Suppressor macrophage treated with lipopolysaccharide for 1 hour (primary cell): ENCODE measurements at places on chromosomes 1 and 21.

- DNase-seq, result no peak
Observed at GRCh38 chr1:43861988-43862735, 71.4 kb upstream of the ARTN start.

GRCh38 chr1:44030605-44031251 is 534 bp downstream of the SLC6A9 start:
- DNase-seq, result peak; percentile 32

DNA sequence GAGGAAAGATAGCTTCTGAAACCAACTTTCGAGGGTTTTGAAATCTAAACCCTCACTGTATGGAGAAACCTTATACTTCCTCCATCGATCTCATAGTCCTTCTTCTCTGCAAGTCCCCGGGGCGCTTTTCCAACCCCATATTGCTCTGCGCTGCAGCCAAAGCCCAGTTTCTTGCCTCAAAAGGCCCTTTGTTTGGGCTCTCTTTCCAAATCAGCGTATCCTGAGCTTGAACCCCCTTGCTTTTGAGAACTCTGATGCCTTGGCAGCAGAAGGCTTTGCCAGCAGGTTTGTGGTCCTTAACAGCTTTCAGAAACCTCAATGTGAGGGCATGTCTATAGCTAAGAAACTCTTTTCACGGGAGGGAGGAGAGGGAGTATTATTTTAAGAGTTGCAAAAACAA is 21.6 kb downstream of the PLPP3 start:
- DNase-seq, result no peak

GRCh38 chr1:19007491-19008441 is 51.3 kb upstream of the IFFO2 start:
- DNase-seq, result no peak

- no peak for DNase-seq
Observed at GRCh38 chr1:170910273-170910672, 25.1 kb upstream of the MROH9 start.

- no peak for DNase-seq
Observed at GRCh38 chr1:89487972-89488371, 36.7 kb upstream of the LRRC8B start.

GRCh38 chr1:192951691-192952460 is 107.3 kb downstream of the UCHL5 start:
- DNase-seq, result peak; percentile 95

- peak; percentile 25 for DNase-seq
Observed at GRCh38 chr1:167808104-167808503, 86.3 kb downstream of the MPZL1 start.

DNA sequence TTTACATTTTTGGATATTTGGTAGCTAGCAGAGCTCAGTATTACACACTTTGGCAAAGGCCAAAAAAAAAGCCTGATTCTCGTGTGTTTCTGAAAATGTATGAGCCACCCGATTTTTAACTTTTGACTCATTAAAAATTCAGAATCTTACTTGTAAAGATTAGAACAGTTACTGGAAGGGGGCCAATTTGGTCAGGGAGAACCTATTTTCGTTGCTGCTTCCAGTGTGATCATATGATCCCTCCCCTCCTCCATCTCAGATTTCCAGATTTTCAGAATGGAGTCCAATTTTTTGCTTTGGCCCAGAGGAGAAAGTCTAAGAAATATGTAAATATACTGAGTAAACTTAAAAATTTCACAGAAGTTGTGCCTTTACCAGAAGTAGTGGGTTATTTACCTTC is 3.2 kb upstream of the OR2AK2 start:
- DNase-seq, result no peak

DNA sequence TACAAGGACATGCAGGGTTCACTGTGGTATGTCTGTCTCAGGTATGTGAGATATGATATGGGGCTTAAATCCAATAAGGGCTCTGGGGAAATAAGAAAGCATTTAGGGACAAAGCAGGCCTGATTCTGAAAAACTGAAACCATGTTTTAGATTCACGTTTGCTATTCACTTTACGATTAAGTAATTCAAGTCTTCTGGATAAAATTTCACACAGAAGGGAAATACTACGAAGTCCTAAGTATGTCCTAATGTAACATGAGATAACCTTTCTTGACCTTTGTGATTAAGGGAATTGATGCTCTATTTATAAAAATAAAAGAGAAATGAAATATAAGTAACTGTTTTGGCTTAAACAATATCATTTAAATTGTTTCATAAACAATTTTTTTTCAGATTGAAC is 55.4 kb downstream of the HNRNPR start:
- DNase-seq, result peak; percentile 23

DNA sequence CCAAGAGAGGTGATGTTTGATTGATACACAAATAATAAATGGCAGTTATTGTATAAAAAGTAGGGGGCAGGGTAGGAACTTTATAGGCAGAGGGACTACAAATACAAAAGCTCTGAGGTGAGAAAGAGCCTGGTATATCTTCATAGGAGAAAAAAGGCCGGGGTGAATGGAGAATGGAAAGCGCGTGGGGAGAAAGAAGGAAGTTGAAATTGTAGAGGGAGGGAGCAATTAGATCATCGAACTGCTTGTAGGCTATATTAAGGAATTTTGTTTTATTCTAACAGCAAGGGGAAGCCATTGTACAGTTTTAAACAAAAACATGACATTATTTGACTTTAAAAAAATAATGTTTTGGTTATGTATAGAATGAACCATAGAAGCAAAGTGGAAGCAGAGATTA is 147.4 kb downstream of the PDE4B start:
- DNase-seq, result peak; percentile 59

DNA sequence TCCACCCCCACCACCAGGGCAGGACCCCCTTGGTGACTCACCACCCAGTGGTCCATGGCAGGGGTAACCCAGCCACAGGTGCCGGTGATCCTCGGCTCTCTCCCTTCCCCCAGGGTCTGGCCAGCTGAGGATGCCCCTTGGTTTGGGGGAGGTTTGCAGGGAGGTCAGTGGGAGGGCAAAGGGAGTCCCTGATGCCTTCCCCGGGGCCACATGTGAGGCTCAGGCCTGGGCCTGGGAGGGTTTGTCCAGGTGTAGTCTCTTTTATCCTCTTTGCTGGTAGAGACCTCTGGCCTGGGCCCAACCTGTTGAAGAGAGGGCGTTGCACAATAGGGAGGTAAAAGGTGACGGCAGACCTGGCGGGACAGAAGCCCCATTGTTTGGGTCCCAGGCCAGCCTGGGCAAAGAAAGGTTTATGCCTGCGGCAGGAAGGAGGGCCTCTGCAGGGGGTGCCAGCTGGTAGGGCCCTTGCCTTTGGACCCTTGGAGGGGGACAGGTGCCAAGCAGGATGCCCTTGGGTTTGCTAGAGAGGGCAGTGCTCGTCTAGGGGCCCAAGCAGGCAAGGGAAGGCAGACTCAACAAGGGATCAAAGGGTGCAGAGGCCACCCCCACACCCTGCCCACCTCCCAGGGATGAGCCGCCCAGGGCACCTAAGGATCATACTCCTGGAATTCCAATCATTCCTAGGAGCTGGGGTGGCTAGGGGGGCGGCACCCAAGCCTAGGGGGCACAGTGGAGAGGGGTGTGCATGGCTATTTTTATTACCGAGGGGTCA is 760 bp upstream of the TINAGL1 start:
- no peak for DNase-seq

DNA sequence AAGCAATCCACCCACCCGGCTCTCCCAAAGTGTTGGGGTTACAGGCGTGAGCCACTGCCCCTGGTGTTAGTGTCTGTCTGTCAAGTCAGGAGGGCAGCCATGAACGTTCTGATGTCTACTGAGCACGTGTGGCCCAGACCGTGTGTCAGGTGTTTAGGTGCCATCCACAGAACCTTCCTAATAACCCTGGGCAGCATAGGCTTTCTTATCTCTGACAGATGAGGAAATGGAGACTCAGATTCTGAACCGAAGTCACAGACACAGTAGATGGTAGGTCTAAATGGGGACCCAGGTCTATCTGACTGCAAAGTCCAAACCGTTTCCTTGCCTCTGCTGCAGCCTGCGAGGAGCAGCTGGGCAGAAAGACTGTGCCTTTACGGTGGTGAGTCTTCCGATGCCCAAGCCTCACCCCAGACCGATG is 622 bp upstream of the IL6R start:
- no peak for DNase-seq

- no peak for DNase-seq
Observed at GRCh38 chr1:156895455-156895812, 1.9 kb downstream of the PEAR1 start.

DNA sequence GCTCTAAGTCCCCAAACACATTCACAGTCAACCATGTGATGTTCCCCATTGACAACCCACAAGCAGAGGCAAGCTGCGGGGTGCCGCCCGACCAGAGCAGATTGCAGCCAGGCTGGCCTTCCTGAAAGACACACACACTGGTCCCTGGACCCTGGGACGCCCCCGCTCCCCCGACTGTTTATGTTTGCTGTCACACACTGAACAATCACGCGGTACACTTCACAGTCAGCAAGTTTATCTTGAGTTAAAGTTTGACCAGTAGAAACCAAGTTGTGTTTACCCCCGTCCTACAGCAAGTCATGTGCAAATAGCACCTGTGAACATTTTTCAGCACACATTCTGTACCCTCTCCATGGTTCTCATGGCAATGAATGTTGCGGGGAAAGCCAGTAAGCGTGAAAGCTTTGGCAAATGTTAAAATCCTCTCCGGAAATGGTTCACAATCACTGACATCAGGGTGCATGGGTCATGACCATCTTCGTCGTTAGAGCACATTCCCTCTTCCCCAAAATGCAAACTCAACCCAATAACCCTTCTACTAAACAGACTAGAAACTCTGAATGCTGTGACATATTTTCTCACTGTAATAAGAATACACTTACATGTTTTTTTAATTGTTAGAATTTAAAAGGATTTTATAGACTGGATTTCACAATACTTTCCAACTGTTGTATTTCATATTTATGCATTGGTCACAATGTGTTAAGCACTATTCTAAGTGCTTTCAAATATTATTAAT is 33.3 kb upstream of the IRF2BP2 start:
- DNase-seq, result no peak

GRCh38 chr1:24487455-24487854 is 15.2 kb upstream of the RCAN3 start:
- no peak for DNase-seq

GRCh38 chr1:150661156-150661555 is 31.7 kb upstream of the ENSA start:
- DNase-seq, result no peak

DNA sequence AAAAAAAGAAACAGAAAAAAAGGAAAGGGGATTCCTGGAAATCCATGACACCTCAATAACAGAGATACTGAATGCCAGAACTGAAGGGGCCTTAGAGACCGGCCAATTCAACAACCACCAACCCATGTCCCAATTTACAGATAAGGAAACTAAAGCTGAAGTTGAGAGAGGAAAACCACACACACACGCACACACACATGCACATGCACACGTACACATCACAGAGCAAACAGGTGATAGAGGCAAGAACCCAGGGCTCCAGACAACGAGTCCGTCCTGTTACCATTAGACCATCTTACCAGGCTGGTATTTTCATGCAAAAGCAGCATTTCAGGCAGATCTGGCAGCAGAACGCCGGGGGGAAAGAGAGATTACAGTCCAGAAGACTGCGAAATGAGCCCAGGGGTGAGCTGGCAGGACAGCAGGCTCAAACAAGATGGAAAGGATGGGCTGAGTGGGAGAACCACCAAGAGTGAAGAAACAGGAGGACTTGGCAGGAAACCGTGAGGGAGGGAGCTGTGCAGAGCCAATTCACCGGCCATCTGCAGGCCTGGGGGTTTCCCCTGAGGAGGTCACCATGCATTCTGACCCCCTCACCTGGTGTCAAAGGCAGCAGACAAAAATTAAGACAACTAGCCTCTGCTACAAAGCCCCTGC is 43.5 kb downstream of the PAFAH2 start:
- DNase-seq, result no peak

DNA sequence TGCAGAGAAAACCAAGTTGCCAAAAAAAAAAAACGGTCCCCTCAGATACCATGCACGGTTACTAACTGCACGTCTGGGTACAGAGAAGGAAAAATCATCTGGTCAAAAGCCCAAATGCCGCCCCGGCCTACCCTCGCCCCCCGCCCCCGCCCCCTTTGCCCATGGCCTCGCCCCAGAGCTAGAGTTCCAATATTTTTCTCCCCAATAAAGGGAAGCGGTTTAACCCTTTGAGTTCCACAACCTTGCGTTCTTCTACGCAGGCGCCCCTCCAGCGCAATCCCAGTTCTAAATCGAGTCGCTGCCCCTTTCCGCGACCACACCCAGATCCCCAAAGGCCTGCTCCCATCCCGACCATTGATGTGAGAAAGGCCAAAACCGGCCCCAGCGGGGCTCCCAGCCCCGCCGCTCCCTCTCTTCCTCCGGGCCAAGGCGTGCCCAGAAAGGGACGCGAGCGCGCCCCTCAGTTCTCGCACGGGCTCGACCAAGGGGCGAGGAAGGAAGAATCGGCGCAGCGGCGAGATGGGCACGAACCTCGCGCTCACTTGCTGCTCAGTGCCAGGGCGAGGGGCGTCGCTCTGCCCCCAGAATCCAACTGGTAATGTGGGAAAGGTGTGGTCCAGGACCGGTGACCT is 797 bp downstream of the WDR47 start:
- peak; percentile 38 for DNase-seq

- DNase-seq, result no peak
Observed at GRCh38 chr1:95382000-95382786, 148.2 kb downstream of the RWDD3 start.

- peak; percentile 18 for DNase-seq
Observed at GRCh38 chr1:238242181-238242580, 351.5 kb upstream of the ZP4 start.

DNA sequence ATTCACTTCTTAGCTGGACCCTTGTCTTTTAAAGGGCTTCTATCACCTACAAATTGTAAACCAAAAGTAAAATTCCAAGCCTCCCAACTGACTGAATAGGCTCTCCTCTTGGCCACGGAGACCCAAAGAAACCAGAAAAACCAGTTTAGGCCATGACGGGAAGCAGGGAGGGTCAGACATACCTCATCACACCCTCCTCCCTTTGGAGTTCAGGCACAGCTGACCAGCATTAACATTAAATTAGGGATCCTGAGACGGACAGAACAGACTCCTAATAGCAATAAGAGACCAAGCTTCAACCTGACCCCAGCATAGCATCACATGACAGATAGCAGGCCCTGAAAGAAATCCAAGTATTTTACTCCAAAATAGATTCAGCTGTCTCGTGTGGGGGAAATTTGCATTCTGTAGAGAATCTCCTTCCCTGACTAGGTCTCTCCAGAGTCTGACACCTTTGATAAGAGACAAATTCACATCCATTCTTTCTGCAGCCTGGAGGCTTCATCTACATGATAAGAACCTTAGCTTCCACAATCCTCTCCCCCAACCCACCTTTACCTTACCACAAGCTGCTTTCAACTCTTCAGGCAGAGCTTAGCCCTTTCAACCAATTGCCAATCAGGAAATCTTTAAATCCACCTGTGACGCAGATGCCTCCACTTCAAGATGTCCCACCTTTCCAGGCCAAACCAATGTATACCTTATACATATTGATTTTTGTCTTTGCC is 177.1 kb upstream of the RAB4A start:
- no peak for DNase-seq

- no peak for DNase-seq
Observed at GRCh38 chr1:154862907-154863306, 7.2 kb downstream of the KCNN3 start.

GRCh38 chr21:35428489-35428888 is 379.4 kb upstream of the RUNX1 start:
- peak; percentile 30 for DNase-seq
